Glutamatergic neuron (in vitro differentiated cells): ENCODE measurements at places on chromosomes 6 and 20.

DNA sequence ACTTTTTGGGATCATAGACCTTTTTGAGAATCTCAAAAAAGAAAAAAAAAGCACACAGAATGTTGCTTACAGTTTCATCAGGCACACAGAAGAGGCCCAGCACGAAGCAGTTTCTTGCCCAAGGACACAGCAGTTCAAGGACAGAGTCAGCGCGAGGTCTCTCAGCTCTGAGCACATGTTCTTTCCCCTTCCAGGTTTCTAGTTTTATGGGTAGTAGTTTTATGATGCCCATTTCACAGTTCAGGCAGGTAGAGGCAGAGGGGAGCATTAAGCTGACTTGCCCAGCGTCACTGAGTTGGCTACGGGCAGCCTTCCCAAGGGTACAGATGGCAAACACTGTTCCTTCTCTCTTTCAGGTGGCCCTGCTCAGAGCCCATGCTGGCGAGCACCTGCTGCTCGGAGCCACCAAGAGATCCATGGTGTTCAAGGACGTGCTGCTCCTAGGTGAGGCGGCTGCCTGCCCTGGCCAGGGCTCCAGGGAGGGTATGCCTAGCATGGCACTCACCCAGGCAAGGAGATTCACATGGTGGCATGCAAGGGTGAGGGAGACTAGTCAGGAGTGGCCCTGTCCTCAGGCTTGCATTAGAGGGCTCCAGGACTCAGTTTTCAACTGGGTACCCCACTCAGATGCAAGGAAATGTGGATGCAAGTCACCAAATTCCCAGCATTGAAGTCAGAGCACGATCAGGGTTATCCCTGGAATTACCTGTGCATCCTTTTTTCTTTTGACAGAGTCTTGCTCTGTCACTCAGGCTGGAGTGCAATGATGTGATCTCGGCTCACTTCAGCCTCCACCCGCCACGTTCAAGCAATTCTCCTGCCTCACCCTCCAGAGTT, 57.4 kb upstream of the TTPAL start:
- DNase-seq = no peak
- no peak overlapping the region for H3K4me3 ChIP-seq
- H3K27ac ChIP-seq = no peak overlapping the region
- H3K27me3 ChIP-seq = no peaks in the 10 kb centered on the region
- H3K36me3 ChIP-seq = no peaks in the 10 kb centered on the region

DNA sequence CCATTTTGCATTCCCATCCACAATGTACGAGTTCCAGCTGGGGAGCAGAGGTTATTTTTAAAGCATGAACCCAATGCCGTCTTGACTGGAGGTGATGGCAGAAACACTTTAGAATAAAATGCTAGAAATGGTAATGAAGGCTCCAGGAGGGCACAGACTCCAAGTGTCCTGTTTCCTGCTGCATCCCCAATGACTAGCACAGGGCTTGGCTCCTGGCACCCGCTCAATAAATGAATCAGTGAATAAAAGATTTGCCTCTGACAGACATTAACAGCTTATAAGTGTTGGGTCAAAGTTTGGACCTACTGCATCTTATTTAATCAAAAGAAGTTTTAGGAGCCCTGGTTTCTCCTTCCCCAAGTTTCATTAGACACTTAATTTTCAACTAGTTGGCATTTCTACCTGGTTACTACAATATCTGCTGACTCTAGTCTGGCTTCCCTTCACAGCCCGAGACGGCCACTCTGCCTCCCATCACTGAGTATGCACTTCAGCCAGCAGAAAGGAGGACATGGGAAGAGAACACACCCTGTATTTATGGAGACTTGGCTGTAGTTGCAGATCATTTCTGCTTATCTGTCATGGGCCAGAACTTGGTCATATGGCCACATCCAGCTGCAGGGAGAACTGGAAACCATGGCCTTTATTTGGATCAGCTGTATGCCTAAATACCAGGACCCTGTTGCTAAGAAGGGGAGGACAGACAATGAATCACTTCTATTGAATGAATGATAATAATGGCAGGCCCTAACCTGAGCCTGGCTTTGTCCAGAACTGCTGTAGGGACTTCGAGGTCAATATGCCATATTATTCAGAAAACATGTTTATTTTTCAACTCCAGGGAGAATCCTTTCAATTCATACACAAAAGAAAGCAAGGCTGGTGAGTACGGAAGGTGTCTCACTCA, 63.1 kb downstream of the TTI1 start:
- peaks cover 6% of the 10 kb centered on the region for H3K27me3 ChIP-seq
- peaks cover 6% of the 10 kb centered on the region for H3K4me1 ChIP-seq
- H3K27ac ChIP-seq = no peak overlapping the region
- H3K36me3 ChIP-seq = peaks cover 23% of the 10 kb centered on the region
- H3K4me3 ChIP-seq = no peak overlapping the region

- H3K36me3 ChIP-seq = peaks cover 16% of the 10 kb centered on the region
- peak; percentile 69 for DNase-seq
- H3K27ac ChIP-seq = peak overlapping the region; percentile 96
- H3K27me3 ChIP-seq = peaks cover 5% of the 10 kb centered on the region
Measured at GRCh38 chr20:23362392-23363256, 642 bp downstream of the GZF1 start.

- H3K4me1 ChIP-seq = no peaks in the 10 kb centered on the region
- H3K27me3 ChIP-seq = no peaks in the 10 kb centered on the region
- H3K4me3 ChIP-seq = no peak overlapping the region
- H3K27ac ChIP-seq = no peak overlapping the region
- H3K36me3 ChIP-seq = peaks cover 4% of the 10 kb centered on the region
Measured at GRCh38 chr6:4253604-4254231, 118.3 kb upstream of the ECI2 start.
